ENCODE measurements at places on chromosomes 7 and 10.

DNA sequence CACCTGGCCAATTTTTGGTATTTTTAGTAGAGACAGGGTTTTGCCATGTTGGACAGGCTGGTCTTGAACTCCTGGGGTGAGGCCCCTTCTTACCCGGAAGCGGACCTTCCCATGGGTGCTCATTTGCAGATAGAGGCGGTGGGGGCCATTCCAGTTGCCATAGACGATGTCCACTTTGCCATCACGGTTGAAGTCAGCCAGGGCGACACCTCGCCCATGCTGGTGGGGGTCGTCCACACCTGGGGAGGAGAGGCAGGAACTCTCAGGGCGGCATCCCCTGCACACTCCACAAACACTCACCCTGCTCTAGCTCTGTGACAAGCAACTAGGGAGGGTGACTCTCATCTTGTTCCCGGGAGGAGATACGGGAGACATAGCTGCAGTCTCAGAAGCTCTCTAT is 54.9 kb downstream of the GOLGA7B start:
- DNase-seq = no peak

GRCh38 chr10:99467236-99467999 is 37.0 kb upstream of the GOT1 start:
- DNase-seq = no peak

DNA sequence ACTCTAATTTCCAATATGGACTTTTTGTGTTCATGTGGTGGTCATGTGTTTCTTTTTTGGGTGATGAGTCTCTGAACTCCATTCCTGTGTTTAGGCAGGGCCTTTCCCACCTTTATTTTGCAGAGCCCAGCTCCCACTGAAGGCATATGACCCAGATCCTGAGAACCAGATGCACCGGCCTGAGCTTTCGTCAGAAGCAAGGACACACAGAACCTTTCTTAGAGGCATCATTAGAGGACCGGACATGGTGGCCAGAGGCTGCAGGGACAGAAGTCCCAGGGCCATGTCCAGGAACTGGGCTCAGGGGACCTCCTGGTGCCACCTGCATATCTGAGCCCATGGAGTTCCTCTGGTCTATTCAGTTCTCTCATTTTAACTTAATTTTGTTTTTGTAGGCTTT is 200.9 kb upstream of the ZNF32 start:
- DNase-seq = no peak

GRCh38 chr7:7761974-7762779 is 43.8 kb upstream of the RPA3 start:
- no peak for DNase-seq

- DNase-seq = no peak
Measured at GRCh38 chr7:43674559-43675436, 54.5 kb downstream of the COA1 start.

GRCh38 chr7:115558161-115558560 is 472.4 kb downstream of the TFEC start:
- no peak for DNase-seq

DNA sequence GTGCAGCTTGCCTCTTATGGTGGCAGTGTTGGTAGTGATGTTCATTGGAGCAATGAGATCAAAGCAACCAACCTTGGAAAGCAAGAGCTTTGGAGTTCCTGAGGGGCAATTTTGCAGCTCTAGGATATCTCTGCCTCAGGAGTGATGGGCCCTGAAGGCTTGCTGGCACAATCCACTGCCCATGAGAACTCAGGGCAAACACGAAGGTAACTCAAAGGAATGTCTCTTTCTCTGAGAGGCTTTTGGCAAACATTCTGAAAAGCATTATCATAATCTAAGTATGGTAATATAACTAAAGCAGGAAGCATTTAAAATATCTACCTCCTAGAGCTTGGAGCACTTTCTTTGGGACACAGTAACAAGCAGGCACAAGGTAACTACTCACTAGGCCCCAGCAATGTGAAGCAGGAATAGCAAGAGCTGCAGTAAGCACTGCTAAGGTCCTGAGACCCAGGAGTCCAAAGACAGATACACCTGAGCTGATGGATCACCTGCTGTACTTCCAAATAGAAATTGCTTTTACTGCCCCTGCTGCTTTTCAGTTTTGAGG is 103.1 kb downstream of the NRF1 start:
- DNase-seq = no peak

DNA sequence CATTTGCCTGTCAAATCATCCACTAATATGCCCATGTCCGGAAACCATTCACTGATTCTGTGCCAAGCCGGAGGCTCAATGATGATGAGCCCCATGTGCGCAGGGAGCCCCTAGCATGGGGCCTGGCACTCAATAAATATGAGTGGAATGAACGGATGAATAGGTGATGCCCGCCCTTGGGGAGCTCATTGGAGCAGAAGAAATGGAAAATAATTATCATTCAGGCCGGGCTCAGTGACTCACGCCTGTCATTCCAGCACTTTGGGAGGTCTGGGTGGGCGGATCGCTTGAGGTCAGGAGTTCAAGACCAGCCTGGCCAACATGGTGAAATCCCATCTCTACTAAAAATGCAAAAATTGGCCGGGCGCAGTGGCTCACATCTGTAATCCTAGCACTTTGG is 11.0 kb downstream of the RHBDD2 start:
- DNase-seq = no peak

- DNase-seq = no peak
Measured at GRCh38 chr10:73906524-73907447, 4.1 kb upstream of the PLAU start.

DNA sequence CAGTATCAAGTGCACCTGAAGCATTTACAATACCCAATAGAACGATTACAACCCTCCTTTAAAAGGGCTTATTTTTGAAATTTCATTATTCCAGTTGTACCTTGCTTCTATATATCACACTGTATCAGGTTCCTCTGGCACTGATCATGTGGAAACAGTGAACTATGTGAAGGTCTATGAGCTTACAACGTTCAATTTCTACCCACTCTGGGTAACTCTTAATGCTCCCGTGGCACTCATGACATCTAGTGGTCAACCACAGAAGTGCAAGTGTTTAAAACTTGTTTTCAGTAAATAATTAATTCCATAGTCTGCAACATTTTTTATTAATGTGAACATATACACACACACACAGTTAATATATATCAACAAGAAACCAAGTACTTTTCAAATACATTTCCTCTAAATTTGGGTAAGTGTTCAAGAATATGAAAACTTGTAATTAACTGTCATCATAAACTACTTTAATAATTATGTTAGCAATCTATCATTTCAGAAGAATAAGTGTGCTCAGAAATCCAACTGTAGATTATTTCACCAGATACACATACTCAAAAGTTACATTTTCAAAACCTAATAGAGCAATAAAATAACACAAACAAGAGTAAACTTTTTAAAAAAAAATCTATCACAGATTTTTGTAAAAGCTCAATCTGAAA is 61.0 kb downstream of the MPP7 start:
- no peak for DNase-seq

DNA sequence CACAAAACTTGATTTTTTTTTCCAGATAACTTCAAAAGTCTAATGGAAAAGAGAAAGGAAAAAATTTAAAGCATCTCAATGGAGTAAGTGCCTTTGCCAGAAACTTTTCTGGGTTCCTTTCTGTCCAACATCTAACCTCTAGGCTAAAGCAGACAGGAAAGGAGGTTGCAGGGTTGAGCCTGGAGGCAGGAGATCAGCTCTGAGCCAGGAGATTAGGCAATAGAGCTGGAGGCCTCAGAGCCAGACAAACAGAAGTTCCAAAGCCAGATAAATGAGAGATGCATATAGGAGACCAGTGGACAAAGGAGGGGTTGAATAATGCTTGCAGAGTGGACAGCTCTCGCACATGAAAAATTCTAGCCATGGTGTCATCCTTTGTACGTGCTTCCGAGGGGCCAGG is 42.9 kb downstream of the CHN2 start:
- DNase-seq = no peak

DNA sequence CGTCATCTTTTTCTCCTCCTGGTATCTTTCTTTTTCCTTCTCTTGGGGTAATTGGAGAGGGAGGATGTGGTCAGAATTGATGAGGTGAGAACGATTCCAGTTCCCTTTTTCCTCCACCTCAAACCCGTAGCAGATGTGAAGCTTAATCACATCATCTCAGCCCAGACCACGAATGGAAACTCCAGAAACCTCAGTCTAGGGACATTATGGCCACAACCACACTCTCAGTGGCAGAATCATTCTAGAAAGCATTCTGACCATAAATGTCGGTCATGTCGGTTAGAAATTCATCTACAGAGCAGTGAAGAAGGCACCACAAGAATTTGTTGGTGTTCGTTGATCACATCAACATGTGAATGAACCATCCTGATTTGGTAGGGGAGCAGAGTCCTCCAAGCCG is 78.7 kb downstream of the GATA3 start:
- no peak for DNase-seq

All from NCI-H2029 (cell line).